Globus pallidus (tissue), 1 donor: ENCODE measurements at places on chromosomes 2 and 18.

DNA sequence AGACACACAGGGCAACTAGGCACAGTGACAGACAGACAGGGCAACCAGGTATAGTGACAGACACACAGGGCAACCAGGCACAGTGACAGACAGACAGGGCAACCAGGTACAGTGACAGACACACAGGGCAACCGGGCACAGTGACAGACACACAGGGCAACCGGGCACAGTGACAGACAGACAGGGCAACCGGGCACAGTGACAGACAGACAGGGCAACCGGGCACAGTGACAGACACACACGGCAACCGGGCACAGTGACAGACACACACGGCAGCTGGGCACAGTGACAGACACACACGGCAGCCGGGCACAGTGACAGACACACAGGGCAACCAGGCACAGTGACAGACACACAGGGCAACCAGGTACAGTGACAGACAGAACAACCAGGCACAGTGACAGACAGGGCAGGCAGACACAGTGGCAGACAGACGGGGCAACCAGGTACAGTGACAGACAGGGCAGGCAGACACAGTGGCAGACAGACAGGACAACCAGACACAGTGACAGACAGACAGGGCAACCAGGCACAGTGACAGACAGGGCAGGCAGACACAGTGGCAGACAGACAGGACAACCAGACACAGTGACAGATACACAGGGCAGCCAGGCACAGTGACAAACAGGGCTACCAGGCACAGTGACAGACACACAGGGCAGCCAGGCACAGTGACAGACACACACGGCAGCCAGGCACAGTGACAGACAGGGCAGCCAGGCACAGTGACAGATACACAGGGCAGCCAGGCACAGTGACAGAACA is 64.7 kb upstream of the RAB6C start:
- DNase-seq: no peak

GRCh38 chr2:105569606-105570005 is 170.8 kb upstream of the FHL2 start:
- no peak for DNase-seq

DNA sequence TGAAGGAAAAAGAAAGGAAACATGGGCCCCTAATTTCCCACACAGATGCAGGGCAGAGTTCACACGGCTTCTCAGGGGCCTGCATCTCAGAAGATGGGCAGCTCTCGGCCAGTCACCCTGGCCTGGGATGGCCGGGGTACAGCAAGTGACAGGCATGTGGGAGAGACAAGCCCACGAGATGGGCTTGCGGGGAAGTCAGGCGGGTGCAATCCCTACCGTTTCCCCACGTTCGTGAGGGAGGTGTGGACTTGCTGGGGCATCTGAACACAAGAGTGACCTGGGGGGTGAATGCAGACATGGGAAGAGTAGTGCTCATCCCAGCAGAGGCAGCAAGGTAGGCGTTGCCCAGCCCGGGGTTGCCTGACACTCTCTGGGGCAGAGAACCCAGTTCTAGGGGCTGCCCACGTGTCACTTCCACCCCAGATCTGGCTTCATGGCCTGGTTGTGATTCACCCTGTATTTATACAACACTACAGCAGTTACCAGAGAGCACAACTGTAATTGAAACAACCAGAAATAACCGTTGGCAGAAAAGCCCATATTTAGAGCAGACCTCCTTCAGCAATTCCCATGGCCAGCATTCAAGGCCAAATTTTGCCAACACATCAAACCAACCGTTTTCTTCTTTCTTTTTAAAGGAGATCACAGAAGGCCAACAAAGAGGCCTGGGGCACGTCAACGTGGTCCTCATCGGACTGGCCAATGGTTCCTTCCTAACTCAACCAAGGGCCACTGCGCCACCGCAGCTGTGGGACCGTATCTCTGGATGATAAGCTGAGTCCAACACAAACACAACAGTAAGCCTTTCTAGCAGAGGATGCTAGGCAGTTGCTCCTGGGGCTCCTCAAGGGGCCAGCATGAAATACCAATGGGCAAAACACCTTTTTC is 58.4 kb downstream of the PARD6G start:
- DNase-seq: no peak

- no peak for DNase-seq
These were observed 43.9 kb upstream of the TRIB2 start for GRCh38 chr2:12672711-12673315.

GRCh38 chr2:165390875-165391274 is 78.6 kb upstream of the CSRNP3 start:
- DNase-seq: no peak

GRCh38 chr2:236209535-236209934 is 41.3 kb upstream of the GBX2 start:
- no peak for DNase-seq

DNA sequence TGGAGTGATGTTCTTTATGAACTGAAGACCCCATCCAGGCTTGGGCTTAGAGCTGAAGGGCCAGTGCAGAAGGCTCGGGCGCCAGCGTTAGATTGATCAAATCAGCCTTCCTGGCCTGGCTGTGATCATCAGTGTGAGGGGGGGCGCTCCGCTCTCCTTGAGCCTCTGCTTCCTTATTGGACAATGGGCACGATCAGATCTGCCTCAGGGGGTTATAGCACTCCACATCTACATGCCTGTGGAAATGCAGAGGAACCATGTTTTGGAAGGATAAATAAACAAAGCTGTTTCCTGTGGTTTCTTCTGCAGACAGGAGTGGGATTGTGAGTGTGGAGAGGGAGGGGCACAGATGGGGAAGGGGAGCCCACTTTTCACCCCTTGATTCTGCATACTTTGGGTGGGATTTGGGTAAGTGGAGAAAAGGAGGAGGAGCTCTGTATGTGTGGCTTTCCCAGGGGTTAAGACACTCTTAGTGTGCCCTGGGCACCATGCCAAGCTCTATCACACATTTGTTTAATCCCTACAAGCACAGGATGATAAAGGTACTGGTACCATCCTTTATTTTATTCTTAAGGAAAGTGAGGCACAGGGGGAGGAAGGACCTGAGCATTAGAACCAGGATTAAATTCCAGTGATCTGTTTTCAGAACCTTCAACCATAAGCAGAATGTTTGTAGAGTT is 150.5 kb downstream of the EN1 start:
- DNase-seq: no peak

GRCh38 chr2:97706112-97706511 is 7.3 kb upstream of the ZAP70 start:
- no peak for DNase-seq

DNA sequence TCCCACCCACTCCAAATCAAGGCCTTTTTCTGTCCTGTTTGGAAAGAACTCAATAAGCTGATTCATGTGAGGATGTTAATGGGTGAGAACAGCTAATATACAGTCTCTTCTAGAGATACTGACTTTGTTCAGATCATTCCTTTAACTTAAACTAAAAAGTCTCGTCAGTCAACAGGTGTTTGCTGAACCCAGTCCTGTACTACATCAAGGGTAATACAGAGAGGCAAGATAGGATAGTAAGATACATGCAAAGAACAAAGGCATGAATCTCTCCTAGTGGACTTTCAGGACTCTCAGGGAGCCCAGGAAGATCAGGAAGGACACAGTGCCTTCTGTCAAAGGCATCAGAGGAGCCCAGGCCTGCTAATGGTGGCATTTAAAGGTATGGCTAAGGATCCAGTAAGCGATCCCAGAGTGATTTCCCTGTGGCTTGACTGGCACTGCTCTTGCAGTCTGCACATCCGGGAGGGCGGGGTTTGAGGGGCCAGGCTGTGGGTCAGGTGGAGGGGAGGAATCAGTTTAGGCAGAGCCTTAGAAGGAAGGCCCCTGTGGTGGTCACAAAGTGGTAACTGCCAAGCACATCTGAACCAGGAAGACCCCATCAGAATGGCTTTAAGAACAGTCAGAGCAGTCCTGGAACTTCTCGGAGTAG is 54.0 kb downstream of the EPAS1 start:
- DNase-seq: no peak

- DNase-seq: peak; percentile 26
These were observed 105.9 kb upstream of the ID2 start for GRCh38 chr2:8575834-8576423.

DNA sequence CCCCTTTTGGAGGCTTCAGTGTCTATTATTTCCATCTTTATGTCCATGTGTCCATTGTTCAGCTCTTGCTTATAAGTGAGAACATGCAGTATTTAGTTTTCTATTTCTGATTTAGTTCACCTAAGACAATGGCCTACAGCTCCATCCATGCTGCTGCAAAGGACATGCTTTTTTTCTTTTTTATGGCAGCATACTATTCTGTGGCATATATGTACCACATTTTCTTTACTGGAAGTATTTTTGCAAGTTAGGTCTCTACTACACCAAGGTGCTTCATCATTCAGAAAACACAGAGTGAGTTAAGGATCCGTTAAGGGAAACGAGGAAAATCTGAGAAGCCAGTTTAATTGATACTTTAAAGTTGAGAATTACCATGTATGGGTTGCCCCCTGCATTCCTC is 297.2 kb downstream of the CDCA7 start:
- no peak for DNase-seq

- DNase-seq: peak; percentile 97
These were observed 52.8 kb upstream of the TGIF1 start for GRCh38 chr18:3397031-3397750.

DNA sequence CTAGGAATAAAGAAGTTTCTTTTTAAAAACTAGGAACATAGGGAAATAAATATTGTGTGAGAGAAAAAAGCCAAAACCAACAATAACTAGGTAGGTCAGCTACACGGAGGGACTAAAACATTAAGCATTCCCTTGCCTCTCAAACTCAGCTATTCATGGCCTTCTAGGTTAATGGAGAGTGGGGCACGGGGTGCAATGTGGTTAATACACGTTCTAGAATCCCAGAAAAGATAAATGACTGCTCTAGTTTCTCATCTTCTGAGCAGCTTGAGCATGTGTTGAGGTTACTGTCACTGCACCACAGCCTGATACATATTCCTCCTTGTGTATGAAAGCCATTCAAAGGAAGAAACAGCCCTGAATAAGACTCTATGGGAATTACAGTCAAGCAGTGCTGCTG is 31.4 kb downstream of the SLC8A1 start:
- no peak for DNase-seq

DNA sequence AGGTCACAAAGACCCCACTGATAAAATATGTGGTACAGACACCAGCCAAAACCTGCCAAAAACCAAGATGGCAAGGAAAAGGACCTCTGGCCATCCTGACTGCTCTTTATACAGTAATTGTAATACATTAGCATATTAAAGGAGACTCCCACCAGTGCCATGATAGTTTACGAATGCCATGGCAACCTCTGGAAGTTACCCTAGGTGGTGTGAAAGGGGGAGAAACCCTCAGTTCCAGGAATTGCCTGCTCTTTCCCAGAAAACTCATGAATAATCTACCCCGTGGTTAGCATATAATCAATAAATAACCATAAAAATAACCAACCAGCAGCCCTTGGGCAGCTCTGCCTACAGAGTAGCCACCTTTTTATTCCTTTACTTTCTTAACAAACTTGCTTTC is 129.8 kb upstream of the EPB41L3 start:
- DNase-seq: no peak

- no peak for DNase-seq
These were observed 12.1 kb downstream of the PXDN start for GRCh38 chr2:1731963-1732768.

DNA sequence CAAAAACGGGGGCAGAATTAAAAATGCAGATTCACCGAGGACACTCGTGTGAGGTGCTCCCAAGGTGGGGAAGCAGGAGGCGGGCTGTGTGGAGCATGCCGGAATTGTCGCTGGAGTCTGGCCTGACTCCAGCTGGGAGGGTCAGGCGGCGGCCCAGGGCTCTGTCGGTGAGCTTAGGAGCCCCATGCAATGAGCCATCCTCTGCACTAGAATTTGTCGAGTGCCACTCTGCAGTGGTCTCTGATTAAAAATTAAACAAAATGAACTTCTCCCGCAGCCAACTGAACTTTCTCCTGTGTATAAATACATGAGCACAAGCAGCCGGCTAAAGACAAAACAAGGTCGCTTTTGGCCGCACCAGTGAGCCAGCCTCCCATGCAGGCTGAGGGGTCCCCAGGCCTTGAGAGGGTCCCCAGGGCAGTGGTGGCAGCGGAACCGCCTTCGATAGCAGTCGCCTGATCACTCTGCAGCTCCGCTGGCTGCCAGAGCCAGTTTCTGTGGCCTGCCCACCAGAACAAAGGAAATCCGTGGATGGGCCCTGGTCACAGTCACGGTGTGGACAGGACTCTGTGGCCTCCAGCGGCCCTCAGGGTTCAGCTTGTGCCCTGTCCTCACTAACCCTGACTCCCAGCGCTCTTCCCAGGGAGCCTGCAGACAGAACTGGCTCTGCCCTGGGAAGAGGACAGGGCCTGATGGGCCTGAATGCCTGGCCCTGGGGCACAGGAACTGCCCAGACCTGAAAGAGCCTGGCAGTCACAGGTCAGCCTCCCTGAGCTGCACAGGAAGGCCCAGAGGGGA is 201.3 kb downstream of the EIPR1 start:
- DNase-seq: no peak

DNA sequence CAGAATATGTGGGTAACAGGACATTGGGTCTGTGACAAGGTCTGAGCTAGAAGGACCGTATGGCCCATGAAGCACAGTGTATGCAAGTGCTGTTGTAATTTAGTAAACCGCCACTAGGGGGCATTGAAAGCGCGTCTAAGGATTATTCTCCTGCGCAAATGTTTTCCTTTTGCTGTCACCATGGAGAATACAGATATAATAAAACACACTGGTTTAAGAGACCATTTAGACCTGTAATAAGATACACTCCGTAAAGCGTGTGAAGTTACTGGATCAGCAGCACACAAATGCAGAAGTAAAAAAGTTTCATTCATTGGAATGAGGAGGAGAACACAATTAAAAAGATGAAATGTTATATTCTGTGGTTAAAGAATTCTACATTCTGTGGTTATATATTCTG is 272.4 kb downstream of the AGAP1 start:
- peak; percentile 77 for DNase-seq

DNA sequence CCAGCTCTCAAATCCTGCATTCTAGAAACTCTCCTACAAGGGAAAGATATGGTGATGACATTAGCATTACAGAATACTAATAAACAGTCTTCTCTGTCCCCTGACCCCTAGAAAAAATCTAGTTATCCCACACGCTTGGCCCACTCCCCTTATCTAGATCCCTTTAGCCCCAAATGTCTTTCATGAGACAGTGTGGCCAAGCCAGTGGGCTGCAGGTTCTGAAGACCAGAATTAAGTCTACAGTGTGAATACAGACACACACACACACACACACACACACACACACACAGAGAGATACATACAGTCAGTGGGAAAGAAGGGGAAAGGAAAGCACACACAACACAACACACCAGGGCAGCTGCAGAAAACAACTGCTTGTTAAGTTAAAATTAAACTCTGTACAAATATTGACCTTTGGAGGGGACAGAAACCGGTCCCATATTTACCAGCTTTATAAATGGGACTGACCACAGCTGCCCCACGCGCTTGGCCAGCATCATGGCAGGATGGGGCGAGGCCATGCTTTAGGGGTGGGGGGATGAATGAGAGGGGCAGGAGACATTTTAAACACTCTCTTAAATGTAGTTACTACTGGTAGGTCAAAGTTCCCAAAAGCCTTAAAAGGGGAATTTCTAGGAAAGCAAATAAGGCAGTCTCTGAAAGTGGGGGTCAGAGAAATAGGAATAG is 49.1 kb downstream of the NHEJ1 start:
- no peak for DNase-seq

GRCh38 chr2:42974169-42974720 is 181.9 kb upstream of the HAAO start:
- no peak for DNase-seq
